GM12865 (cell line): ENCODE measurements at places on chromosomes 6 and 20.
A peak's percentile ranks its signal among the peaks of the same experiment; 100 is the strongest.

GRCh38 chr6:149438855-149439254, 38.8 kb downstream of the SUMO4 start:
- DNase-seq = peak; percentile 43

- no peak for DNase-seq
Observed at GRCh38 chr6:136092897-136093296, 157.2 kb downstream of the MTFR2 start.

DNA sequence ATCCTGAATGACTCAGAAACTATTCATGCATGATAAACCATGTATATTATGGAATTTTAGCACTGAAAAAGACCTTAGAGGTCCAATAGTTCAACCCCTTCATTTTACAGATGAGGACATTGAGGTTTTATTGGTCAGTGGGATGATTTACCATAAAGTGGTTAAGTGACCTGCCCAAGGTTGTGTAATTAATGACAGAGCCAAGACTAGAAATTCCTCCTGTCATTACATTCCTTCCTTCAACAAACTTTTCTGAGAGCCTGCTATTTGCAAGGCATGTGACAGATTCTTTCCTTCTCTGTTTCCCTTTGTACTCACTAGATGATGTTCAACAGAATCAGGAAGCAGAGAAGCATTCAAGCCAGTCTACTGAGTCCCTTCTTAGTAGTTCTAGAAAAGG, 170.7 kb upstream of the KCNK16 start:
- DNase-seq = no peak

DNA sequence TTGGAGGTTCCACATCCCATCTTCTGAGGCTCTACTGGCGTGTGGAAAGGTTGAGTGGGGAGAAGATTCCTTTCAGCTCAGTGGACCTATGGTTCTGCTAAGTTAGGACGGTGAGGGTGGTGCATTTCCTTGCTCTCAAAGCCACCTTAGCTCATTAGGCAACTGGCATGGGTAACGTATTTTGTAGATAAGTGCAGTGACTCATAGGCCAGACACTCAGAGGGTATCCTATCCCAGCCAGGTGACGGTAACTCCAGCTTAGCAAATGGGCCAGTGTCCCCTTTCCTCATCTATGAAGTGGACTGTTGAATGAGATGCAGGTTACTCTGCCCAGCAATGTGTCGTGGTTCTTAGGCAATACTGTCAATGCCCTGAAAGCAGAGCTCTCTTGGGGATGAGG, 3.7 kb downstream of the RPS6KA2 start:
- DNase-seq = no peak

- DNase-seq = no peak
Observed at GRCh38 chr6:6987749-6988148, 120.0 kb upstream of the RREB1 start.

GRCh38 chr6:88238065-88238464, 71.9 kb upstream of the CNR1 start:
- peak; percentile 75 for DNase-seq

DNA sequence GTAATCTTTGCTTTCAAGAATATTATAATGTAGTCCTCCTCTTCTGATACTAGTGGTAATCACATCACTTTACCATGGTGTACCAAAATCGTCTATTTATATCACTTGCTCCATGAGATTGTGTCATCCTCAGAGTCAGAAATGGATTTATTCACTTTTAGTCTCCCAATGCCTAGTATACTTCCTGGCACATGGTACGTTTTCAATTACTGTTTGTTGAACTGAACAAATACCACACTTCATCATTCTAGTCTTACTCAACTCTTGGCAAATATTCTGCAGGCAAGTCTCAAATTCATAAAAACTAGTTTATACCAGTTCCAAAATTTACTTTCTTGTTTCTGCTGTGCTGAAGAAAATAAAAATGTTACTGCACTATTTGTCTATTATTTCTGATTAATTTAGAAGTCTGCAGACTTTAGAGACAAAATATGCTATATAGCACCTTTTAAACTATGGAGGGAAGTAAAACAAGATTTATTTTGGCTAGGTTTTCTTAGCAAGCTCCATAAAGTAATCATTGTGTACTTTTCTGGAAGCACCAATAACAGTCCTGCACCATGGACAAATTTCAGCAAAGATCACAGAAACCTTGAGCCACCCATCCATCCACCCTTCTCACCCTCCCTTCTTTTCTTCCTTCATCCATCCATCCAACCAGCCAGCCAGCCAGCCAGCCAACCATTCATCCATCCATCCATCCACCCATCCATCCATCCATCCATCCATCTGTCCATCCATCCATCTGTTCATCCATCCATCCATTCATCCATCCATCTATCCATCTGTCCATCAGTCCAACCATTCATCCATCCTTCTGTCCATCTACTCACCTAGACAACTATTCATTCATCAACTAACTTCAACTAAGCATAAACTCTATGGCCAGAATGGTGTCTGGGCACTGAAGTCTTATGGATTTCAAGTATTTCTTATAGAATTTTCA, 102.1 kb upstream of the STMND1 start:
- DNase-seq = no peak

- DNase-seq = no peak
Observed at GRCh38 chr6:34259529-34260069, 10.8 kb upstream of the SMIM29 start.

DNA sequence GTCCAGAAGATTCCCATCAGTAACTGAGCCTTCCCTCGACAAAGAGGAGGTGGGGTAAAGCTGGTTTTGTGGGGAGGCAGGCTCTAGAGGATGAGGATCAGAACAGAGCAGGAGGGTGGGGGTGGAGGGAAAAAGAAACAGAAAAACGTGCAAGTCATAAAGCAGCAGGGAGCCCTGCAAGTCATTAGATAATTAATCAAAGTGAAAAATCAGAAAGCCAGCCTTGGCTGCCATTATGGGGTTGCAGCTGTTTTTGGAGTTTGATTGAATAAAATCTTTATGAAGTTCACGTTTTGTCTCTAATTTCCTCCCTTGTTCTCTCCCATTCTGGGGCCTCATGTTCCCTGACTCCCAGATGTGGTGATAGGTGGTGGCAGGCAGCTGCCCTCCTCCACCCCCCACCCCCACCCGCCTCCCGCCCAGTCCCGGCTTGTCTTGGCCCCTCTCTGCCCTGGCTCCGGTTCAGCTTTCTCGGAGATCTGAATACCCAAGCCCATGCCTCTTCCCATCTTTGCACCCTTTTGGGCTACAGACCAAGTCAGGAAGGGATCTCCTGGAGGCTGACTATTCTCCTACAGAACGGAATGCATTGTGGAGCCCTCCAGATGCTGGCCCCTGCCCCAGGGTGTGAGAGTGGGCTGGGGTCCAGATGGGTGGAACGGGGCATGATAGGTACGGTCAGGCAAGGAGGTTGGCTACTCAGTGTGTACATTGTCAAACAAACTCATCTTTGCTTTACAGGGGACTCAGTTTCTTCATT, 141.8 kb downstream of the CDC5L start:
- no peak for DNase-seq

DNA sequence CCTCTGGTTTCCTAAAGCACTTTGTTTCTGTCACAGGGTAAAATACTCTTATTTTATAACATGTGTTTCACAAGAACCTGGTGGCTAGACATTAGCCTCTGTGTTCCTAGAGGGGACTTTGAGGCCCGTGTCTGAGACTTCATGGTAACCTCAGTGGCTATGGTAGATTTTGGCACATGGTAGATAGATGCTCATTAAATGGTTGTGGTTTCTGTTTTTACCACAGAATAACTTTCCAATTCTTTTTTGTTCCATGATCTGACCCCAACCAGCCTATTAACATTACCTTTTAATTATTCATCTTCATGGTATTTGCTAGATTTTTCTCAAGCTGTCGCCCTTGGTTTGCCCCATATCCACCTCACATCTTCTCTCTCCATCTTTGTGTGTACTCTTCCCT, 34.3 kb downstream of the CCN2 start:
- no peak for DNase-seq

GRCh38 chr6:85677234-85677956, 34.7 kb upstream of the SYNCRIP start:
- peak; percentile 25 for DNase-seq

- no peak for DNase-seq
Observed at GRCh38 chr6:84763003-84763885, 1.2 kb downstream of the TBX18 start.

- DNase-seq = peak; percentile 26
Observed at GRCh38 chr6:68778356-68779020, 143.4 kb downstream of the ADGRB3 start.

DNA sequence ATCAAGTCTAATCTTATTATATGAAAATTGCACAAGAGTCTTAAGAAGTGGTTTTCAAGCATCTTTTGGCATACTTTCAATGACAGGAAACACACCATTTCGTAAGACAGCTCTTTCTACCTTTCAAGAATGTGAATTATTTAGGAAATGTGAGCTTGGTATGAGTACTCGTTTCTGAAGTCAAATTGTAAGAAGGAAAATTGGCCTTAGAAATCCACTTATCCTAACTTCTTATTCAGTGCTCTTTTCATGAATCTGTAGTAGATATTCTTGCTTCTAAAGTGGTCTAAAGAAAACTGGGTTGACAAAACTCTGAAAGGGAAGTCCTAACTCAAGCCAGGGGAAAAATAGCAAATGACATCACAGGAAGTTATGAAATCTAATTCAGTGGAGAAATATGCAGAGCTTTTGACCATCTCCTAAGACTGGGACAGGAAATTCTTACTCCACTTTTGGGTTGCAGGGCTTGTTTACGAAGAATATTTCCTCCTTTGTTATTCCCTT, 38.5 kb upstream of the OGFRL1 start:
- DNase-seq = no peak

GRCh38 chr6:121932076-121932991, 467.1 kb upstream of the HSF2 start:
- no peak for DNase-seq

DNA sequence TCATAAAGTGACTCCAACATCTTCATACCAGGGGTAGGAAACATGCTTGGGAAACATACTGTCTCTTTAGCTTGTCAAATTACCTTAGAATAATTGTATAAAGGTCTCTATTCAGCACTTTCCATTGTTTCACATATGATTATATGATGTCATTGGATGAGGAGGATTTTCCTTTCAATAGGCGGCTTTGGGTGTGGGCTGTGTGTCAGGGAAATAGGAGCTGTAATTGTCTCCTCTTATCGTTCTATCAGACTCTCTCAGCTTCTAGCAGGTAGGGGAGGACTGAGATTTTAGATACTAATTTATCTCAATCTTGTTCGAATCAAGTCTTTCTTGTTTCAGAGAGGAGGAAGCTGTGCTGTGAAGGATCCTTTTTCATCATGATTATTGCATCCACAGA, 179.4 kb upstream of the OLIG3 start:
- DNase-seq = no peak

DNA sequence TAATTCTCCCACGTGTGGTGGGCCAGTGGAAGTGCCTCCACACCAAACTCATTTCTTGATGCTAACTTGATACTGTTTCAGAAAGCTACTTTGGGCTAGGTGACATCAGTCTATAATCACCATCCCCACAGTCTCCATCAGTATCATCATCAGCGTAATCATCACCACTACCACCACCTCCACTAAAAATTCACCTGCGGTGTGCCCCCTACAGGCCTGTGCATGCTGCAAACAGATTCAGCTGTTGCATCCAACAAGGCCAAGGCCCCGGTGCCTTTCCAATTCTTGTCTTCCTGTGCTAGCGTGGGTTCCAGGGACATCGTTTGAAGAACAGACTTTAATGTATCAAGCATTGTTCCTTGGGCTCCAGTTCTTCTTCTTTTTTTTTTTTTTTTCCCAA, 201.3 kb upstream of the EXOC2 start:
- DNase-seq = no peak

DNA sequence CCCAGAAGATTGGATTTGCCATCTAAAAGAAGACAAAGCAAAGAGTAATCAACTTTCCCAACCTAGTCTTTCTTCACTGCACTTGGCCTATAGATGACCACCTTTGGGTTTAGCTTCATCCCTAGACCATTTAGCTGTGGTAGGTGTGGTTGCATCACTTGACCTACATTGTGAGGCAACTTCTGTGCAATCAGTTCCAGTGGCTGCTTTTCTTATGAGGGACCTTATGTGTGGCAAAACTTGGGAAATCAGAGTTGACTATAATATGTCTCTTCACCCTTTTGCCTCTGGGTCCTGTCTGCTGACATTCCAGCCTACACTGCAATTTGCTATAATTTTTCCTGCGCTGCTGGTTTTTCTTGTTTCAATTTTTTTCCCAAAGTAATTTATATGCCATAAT, 55.2 kb downstream of the PRDM13 start:
- DNase-seq = no peak

GRCh38 chr6:158758451-158758860, 60.7 kb downstream of the EZR start:
- DNase-seq = no peak

- DNase-seq = no peak
Observed at GRCh38 chr20:57211908-57212533, 54.4 kb downstream of the BMP7 start.

DNA sequence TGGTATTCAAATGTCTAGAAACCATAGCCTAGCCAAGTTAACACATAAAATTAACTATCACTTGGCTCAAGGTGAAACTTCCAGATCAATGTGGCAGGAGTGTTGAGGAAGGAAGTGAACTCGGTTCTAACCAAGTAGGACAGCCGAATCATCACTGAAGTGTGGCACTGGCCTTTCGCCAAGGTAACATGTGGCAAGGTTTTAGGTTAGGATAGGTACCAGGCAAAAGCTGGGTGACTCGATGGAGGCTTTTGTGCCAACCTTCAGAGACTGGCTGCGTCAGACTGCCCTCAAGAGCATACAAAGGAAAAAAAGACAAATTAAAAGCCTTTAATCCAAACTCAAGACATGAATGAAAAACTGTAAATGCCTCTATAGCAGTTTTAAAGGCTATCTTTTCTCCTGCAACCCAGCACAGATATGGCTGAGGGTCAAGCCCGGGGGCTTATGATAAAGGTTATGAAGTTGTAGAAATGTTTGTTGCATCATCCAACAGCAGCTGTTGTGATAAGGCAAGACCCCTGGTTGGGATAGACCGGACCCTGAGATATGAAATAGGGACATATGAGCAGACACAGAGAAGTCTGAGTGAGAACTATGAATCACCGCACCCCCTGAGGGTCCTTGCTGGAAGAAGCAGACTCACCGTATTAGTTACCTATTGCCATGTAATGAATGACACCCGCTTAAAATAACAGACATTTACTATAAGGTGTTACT, 11.9 kb downstream of the PSMB9 start:
- no peak for DNase-seq

DNA sequence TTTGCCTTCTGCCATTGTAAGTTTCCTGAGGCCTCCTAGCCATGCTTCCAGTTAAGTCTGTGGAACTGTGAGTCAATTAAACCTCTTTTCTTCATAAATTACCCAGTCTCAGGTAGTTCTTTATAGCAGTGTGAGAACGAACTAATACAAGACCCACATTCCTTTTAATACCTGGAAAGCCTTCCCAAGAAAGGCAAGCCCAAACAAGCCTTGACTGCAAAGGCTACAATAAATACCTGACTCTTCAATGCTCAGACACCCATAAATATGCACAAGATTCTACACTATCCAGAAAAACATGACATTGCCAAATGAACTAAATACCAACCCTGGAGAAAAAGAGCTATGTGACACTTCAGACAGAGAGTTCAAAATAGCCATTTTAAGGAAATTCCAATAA, 338.8 kb downstream of the HAO1 start:
- no peak for DNase-seq
